ENCODE measurements at places on chromosomes 5 and 9. TPM values are rescaled to one million over a fixed set of nuclear protein-coding genes. Genes with fewer than 3 reads are reported as not detected.

PCDHA5 gene
- 0.10 TPM for total RNA-seq

STKLD1 gene
- 0.33 TPM for total RNA-seq

ANKRD31 gene
- total RNA-seq = 0.10 TPM

NHP2 gene
- 204 TPM for total RNA-seq

PTGES gene
- 0.33 TPM for total RNA-seq

RGS7BP gene
- total RNA-seq = 1.6 TPM

PCDHB9 gene
- 0.65 TPM for total RNA-seq

SLC34A1 gene
- total RNA-seq = not detected

MUSK gene
- not detected for total RNA-seq

SPATA9 gene
- total RNA-seq = 0.65 TPM

PJA2 gene
- total RNA-seq = 76.8 TPM

SLC34A3 gene
- not detected for total RNA-seq

F2RL1 gene
- 135 TPM for total RNA-seq

BBLN gene
- 59.2 TPM for total RNA-seq

C5 gene
- 0.86 TPM for total RNA-seq

AGXT2 gene
- not detected for total RNA-seq

ZFAND5 gene
- total RNA-seq = 119 TPM

GHR gene
- total RNA-seq = 2.4 TPM

NEURL1B gene
- total RNA-seq = 0.65 TPM

EQTN gene
- not detected for total RNA-seq

PCDHB16 gene
- total RNA-seq = 0.65 TPM

DMRT2 gene
- not detected for total RNA-seq

GALNT12 gene
- 0.76 TPM for total RNA-seq

SPOUT1 gene
- 21.6 TPM for total RNA-seq
